Vagina (tissue), 2 donors: ENCODE measurements at places on chromosomes 3 and 15.
A peak's percentile ranks its signal among the peaks of the same experiment; 100 is the strongest.

DNA sequence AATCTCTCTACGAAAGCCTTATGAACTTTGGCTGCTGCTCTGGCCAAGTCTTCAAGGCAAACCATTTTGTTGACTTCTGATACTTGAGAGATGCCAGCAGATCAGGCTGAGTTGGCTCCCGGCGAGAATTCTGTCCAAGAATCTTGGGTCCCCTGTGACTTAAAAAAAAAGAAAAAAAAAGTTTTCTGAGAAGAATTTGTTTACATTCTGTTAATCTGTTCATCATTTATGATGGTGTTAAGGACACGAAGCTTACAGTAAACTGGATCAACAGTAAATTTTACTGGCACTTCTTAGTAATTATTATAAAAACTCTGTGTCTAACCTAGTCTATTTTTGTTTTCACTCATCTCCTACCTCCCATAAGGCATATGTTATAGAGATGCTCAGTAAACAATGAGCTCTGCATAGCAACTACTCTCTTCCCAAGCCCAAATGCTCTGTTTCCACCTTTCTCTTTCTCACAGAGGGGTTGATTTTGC lies 320.9 kb upstream of the RASGRP1 start:
- no peak for DNase-seq

DNA sequence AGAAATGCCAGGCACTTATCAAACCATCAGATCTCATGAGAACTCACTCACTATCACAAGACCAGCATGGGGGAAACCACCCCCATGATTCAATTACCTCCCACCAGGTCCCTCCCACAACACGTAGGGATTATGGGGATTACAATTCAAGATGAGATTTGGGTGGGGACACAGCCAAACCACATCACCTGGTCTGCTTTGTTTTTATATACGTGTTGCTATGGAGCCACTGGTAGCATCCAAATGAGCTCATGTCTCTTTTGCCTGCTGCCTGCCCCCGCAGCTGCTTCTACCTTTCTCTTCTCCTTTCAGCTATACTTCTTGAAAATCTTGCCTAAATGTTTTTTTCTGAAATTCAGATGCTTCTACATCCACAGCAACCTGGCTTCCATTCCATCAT lies 26.8 kb upstream of the PCOLCE2 start:
- DNase-seq: no peak

- no peak for DNase-seq
Observed at GRCh38 chr15:34364041-34364440, 3.0 kb downstream of the LPCAT4 start.

GRCh38 chr15:67997996-67998395 lies 56.1 kb upstream of the PIAS1 start:
- no peak for DNase-seq

- no peak for DNase-seq
Observed at GRCh38 chr15:51382787-51383186, 41.3 kb downstream of the GLDN start.

GRCh38 chr3:69051756-69052471 lies at the start of gene TMF1:
TSS of gene TMF1 (minus strand) at chr3:69052333. CDS start at chr3:69052086, 247 bp downstream.
- DNase-seq: peak; percentile 99

GRCh38 chr3:62090066-62090465 lies 283.3 kb downstream of the FEZF2 start:
- DNase-seq: no peak

GRCh38 chr15:63488398-63488960 lies 15.9 kb upstream of the USP3 start:
- no peak for DNase-seq

DNA sequence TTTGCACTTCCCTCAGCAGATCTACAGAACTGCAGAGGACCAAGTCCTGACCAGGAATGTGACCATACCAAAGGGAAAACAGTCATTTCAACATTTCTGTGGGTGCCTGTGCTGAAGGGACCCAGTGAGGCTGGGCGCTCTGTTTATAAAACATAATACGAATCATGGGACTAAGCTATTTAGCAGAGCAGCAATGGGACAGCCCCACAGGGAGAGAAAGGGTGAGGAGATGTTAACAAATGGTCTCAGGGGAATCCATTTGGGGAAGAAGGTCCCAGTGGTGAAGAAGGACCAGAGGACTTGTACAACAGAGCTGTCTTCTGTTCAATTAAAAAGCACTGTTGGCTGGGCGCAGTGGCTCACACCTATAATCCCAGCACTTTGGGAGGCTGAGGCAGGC lies 1025.4 kb downstream of the FHIT start:
- DNase-seq: no peak

- DNase-seq: no peak
Observed at GRCh38 chr15:101580431-101580830, 71.8 kb downstream of the TM2D3 start.

DNA sequence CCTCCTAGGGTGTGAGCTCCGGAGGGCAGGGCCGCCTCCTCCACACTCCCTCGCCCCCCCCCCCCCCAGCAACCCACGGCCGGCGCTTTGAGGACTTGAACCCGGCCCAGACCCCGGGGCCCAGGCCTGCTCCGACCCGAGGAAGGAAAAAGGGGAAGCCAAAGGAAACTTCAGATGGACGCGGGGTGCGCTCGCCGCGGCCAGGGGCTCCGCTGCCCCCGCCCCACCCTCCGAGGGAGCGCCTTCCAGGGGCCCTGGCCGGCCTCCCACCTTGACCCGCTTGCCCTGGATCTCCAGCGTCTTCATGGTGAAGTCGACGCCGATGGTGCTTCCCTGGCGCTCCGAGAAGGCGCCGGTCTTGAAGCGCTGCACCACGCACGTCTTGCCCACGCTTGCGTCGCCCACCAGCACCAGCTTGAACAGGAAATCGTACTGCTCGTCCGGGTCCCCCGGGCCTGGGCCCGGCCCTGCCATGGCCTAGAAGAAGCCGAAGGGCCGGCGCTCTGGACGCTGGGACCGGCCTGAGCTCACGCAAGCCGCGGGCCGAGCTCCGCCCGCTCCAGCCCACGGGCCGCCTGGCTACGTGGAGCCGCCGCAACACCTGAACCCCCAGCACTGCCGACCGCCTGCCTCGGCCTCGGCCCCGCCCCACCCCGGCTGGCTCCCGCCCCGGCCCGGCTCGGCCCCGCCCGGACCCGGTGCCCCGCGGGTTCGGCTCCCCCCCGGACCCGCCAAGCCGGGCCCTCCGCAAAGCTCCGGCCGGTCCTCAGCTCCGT lies 400 bp downstream of the RAB43 start:
- no peak for DNase-seq

DNA sequence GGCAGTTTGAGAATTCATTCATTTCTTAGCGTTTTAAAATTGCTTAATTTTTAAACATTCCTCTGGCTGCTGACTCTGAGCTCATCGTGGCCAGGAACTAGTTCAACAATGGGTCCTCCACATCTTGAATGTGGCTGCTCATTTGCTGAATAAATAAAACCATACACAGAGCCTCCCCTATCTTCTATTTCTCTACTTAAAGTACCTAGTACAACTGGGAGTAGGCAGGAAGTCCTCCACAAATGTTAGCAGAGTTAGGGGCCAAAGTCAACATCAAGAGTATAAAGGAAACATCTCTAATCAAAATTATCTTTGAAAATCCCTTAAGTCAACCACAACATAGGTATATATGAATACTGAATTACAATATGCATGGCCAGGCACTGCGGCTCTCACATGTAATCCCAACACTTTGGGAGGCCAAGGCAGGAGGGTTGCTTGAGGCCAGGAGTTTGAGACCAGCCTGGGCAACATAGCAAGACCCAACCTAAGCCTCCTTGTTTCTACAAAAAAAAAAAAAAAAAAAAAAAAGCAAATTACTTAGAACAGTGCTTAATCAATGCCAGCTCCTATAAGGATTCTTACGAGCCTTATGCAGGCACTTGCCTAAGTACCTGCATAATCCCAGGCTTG lies 57.5 kb upstream of the LMOD3 start:
- DNase-seq: no peak

DNA sequence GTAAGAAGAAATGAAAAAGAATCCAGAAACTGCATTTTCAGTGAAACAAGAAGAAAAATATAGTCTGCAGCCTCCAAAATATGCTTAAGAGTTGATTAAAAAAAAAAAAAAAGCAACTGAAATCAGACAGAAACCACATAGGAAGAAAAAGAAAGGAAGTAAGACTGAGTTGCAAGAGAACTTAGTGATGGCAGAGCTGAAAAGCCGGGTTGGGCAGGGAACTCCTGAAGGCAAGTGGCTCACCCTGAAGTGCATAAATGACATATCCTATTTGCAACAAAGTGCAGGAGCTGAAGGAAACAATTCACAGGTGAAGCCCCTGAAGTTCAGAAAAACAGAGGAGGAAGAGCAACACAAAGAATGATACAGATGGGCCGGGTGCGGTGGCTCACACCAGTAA lies 108.8 kb upstream of the SLC25A36 start:
- DNase-seq: no peak

DNA sequence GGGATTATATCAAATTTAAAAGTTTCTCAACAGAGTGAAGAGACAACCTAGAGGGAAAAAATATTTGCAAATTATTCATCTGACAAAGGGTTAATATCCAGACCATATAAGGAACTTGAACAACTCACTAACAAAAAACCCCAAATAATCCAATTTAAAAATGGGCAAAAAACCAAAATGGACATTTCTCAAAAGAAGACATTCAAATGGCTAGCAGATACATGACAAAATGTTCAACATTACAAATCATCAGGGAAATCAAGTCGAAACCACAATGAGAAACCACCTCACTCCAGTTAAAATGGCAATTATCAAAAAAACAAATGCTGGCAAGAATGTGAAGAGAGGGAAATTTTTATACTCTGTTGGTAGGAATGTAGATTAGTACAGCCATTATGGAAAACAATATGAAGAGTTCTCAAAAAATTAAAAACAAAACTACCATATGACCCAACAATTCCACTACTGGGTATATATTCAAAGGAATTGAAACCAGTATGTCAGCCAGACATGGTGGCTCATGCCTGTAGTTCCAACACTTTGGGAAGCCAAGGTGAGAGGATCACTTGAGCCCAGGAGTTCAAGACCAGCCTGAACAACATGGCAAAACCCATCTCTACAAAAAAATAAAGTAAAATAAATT lies 88.5 kb downstream of the CSNK1G1 start:
- no peak for DNase-seq

- no peak for DNase-seq
Observed at GRCh38 chr3:28326458-28326926, 22.0 kb upstream of the ZCWPW2 start.

DNA sequence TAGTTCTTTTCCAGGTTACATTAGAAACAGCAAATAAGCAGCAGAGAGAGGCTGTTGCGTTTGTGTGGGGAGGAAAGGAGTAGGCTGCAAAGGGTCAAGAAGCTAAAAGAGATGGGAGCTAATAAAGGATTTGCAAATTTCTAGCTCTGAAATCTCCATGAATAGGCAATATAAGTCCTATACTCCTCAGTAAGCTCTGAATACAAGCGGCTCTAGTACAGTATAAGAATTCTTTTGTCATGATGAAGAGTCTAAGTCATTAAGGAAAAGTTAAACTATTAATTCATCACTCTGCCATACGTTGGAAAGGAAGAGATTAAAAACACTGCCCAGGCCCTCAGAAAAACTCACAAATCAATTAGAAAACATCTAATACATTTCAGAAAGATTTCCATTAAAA lies 59.3 kb downstream of the CEP152 start:
- no peak for DNase-seq

GRCh38 chr3:100496711-100497261 lies 4.4 kb downstream of the TMEM45A start:
- no peak for DNase-seq

DNA sequence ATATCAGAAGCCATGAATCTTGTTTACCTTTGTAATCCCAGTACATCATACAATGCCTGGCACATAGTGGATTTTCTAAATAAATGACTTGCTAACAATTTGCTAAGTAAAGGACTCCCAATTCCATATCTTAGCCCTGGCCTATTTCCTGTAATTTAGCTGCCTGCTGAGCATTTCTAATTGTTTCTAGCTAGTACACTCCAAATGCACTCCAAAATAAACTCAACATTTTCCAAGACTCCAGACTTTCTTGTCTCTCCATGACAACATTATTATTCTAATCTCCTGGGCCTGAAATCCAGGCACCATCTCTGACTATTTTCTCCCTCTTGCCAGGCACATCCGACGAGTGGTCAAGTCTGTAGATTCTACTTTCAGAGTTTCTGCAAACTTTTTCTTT lies 773.5 kb downstream of the SQOR start:
- no peak for DNase-seq

DNA sequence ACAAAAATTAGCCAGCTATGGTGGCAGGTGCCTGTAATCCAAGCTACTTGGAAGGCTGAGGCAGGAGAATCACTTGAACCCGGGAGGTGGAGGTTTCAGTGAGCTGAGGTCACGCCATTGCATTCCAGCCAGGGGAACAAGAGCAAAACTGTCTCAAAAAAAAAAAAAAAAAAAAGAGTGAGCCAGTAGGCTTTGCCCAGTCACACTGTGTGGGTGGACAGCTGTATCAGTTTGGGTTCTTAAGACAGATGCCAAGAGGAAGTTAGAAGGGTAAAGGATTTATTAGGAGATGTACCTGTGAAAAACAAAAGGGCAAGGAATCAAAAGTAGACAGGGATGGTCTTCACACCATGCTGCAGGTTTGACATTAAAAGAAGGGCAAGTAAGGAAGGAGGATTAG lies 86.1 kb upstream of the CGNL1 start:
- DNase-seq: no peak

- no peak for DNase-seq
Observed at GRCh38 chr3:120470870-120471269, 20.1 kb upstream of the FSTL1 start.

- peak; percentile 13 for DNase-seq
Observed at GRCh38 chr15:88450125-88450798, 16.9 kb downstream of the MRPL46 start.

- no peak for DNase-seq
Observed at GRCh38 chr3:165669967-165670366, 167.3 kb downstream of the BCHE start.

DNA sequence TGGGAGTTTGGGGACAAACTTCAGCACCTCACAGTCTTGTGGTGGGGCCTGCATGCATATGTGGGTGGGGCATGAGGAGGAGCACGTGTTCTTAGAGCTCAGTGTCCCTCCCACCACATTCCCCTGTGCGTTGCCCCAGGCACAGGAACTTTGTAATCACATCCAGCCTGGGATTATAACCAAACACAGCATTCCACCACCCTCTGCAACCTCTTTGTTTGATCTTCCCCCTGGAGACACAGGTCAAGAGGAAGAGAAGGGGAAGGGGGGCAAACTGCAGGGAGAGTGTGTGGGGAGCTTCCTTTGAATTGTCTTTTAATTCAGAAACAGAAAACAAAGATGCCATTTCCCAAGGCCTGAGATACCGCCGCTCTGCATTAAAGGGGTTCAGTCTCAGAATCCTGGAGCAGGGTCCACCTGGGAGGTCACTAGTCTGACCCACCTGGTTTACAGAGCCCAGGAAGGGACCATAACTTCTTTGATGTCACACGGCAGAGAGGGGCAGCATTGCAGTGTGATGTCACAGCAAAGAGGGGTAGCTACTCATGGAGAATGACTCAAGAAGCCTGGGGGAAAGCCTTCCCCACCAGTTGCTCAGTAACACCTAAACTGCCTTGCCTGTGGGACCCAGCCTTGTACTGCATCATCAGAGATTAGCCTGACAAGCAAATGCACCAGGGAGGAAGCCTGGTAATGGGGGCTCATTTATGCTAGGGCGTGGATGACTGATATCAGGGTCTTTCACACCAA lies 106.3 kb upstream of the RNU6-1 start:
- DNase-seq: no peak

- no peak for DNase-seq
Observed at GRCh38 chr3:12729051-12729651, 29.9 kb downstream of the TMEM40 start.
